ENCODE measurements at places on chromosomes 16 and 17.

GRCh38 chr16:50248845-50249244 lies 17.5 kb upstream of the ADCY7 start:
- no peak for DNase-seq

DNA sequence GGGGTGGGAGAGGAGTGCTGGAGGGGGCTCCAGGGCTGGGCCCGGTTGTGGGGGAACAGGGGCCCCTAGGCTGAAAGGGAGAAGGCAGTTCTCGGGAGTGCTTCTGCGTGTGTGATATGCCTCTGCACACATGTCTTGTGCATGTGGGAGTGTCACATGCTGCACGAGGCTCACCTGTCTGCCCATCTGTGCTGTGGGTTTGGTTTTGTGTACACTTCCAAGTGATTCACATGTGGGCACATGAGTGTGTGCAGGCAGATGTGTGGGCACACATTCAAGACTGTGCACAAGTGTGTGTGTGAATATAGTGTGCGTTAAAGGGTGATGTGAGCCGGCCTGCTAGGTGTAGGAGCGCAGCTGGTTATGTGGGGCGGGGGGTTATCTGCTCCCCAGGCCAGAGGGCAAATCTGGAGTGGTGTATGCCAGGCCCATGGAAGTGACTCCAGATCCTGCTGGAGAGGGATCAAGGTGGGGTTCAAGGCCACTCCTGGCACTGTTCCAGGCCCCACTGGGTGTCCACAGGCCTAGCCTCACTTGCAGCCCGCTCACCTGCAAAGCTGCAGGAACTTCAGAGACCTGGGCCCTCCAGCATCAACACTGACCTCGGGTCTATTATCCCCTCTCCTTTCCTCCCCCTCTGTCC lies 3.8 kb upstream of the BAHCC1 start:
- no peak for DNase-seq

GRCh38 chr16:85220964-85221731 lies 108.9 kb upstream of the CIBAR2 start:
- DNase-seq, result no peak

DNA sequence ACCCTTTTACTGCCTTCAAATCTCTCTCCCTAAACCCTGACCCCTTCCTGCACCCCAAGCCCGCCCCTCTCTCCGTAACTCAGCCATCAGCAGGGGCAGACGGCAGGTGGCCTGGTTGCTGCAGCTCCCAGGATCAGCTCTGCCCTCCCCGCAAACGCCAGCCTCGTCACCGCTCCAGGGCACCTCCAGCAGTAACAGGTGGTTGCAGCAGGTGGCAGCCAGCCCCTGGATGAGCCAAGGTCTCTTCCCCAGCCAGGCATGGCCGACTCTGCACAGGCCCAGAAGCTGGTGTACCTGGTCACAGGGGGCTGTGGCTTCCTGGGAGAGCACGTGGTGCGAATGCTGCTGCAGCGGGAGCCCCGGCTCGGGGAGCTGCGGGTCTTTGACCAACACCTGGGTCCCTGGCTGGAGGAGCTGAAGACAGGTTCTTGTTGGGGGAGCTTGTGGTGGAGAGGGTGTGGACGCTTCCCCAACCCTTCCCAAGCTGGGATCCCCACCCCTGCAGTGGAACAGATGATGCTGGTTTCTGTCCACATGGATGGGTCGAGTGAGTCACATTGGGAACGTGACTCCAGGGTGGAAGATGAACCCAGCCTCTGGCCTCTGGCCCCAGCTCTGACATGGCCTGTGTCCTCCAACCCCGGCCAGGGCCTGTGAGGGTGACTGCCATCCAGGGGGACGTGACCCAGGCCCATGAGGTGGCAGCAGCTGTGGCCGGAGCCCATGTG lies 558 bp downstream of the HSD3B7 start:
- no peak for DNase-seq

- no peak for DNase-seq
Measured at GRCh38 chr17:39787041-39787440, 49.3 kb downstream of the GRB7 start.

GRCh38 chr17:45380991-45381390 lies 51.7 kb downstream of the ARHGAP27 start:
- no peak for DNase-seq

DNA sequence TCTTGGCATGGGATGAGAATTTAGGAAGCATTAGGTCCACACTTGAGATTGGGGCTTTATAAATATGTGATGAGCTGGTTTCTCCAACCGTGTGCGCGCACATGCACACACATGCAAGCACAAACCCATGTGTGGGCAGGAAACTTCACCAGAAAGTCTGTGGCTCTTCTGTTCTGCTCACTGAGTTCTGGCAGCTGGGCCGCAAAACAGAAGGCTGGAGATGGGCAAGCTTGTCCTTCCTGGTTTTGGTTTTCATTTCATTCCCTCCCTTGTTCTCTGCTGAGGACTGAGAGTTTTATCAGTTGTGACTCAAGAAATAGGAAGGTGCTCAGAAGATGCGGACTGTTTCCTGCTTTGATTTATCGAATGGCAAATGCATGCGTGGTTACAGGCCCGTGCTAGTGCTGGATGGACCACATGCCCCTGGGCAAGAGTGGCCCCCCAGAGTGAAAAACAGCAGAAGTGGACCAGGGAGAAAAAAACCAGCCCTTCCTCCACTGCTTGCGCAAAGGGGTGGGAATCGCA lies 14.1 kb downstream of the MAP3K14 start:
- no peak for DNase-seq

GRCh38 chr16:82643936-82644630 lies 17.3 kb downstream of the CDH13 start:
- DNase-seq, result no peak

GRCh38 chr16:3012828-3013420 lies at the start of gene CLDN9:
Gene CLDN9, plus strand, starts transcription at chr16:3012923. Its CDS starts 440 bp downstream, at chr16:3013363.
- no peak for DNase-seq

GRCh38 chr16:12395268-12395667 lies 408.4 kb downstream of the CPPED1 start:
- DNase-seq, result no peak

- no peak for DNase-seq
Measured at GRCh38 chr17:39011907-39012468, 44.8 kb upstream of the FBXO47 start.

DNA sequence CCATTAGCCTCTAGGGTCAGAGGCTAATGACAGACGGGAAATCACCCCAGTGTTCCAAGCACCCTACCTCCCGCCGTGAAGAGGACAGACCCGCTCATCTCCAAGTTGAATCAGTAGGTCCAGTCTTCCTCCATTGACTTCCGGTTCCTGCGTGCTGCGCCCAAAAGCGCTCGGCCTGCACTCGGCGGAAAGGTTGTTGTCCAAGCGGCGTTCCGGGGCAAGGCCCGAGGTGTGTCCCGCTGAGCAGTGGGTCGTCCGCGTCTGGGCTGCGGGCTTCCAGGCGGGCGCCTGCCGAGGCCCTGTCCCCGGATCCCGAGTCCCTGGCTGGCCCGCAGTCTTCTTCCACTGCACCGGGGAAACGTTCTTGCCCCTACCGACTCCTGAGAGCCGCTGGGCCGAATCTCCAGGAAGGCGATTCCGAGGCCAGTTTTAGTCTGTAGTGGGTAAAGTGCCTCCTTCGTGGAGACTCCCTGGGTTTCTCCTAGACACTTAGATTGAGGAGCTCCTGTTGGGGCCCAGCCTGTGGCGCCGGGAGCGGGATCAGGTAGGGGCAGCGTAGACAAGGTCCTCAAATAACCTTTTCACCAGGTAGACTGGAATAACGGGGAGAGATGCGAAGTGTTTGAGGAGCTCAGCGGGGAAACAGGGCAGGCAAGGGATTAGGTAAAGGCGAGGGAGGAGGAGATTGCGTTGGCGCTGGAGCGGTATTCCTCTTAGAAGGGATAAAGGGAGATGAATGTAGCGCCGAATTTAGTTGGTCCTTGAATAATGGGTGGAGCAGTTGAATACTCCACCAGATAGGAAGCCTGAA lies at the start of gene TEFM:
TEFM (minus strand) TSS at position 138 of the 811 bp plus-strand sequence; CDS start at position 98, 40 bp downstream.
- peak; percentile 86 for DNase-seq

DNA sequence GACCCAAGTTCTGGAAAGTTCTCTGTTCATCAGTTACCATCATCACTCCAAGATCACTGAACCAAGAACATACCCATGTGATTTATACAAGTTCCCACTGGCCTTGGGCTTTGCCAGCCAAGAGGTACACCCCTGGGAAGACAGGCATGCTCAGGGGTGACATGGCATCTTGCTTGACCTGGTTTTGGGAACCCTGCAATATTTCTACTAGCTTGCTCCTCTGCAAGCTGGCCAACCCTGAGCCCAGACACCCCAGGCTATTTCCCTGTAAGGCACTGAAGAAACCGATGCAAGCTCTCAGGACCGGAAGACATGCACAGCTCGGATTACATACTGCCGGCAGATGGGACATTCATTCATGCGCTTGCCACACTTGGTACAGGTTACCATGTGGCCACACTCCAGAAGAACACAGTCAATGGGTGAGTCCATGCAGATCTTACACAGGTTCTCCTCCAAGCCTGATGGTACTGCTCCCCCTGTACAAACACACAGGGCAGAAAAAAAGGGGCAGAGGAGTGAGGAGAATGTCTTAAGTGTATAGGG lies 31.4 kb downstream of the LIG3 start:
- no peak for DNase-seq

- DNase-seq, result no peak
Measured at GRCh38 chr17:13864521-13864920, 204.8 kb upstream of the COX10 start.

- no peak for DNase-seq
Measured at GRCh38 chr17:6134721-6135120, 64.5 kb downstream of the WSCD1 start.

DNA sequence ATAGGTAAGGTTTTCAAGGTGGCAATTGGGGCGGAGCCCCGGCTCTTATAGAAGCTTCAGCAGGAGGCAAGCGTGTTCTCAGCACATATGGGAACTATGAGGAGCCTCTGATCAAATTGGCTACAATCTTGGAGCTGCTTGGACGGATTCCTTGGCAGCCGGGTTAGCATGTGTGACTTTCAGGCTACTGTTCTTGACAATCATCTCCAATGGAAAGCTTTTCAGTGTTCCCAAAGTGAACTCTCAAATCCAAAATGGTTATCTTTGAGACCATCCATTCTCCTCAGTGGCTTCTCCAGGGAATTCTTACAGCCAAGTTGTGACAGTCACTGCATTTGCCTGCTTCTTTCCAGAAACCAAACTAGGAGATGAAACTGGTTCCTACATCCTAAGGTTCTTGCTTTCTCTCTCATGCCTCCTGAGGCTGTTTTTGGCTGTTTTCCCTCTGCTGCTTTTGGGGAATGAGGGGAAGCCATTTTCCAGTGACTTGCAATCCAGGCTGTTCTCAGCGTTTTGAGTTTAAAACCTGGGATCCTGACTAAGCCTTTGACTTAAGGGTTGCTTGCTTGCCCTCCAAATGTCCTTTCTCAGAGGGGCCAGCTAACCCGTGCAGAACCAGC lies 10.9 kb downstream of the HAS3 start:
- DNase-seq, result no peak

GRCh38 chr16:67419931-67420330 lies 3.7 kb upstream of the ZDHHC1 start:
- DNase-seq, result no peak

DNA sequence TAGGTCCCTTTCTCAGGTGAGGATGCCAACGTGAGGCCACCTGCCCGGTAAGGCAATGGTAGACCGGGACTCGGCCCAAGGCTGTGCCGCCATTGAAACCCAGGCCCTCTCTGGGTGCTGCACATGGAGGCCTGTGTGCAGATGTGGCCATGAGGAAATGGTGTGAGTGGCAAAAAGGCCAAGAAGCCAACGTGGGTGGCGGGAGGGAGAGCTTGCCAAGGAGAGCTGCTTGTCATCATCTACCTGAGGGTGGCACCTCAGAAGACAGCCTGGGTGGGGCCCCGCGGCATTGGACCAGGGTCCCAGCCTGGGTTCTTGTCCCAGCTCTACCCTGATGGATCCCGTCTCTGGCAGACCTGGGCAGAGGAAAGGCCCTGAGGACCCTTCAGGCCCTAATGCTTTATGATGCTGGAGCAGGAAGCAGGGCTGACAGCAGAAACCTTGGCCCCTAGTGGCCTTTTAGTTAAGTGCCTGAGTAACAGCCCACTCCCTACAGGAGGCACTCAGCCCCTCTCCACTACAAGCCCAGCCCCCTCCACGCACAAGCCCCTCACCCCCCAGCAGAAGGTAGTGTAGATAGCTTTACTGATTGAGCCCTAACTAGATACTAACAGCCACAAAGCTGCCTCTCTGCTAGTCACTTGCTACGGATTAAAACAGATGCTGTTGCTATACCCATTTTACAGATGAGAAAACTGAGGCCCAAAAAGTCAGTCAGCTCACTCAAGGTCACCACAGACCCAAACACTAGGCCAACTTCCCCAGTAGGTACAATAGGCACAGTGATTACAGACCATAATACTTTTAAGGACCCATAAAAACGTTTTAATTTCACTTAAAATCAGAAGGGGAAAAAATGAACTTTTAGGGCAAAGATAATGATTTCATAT lies 26.2 kb upstream of the KIFC3 start:
- DNase-seq, result no peak

Data from stimulated activated CD8-positive, alpha-beta memory T cell treated with anti-CD3 and anti-CD28 coated beads, Interleukin-2, amount 100 ng/mL, for 48 hours (primary cell).